Muscle of leg (tissue), 16 donors: ENCODE measurements at places on chromosomes 5 and 9. TPM values are rescaled to one million over a fixed set of nuclear protein-coding genes. Genes with fewer than 3 reads are reported as not detected.

Gene MAT2B
- polyA plus RNA-seq, result 48.8 TPM

Gene C5orf34
- polyA plus RNA-seq, result 4.1 TPM

Gene ARL15
- 22.7 TPM for polyA plus RNA-seq

Gene GRM6
- polyA plus RNA-seq, result 0.64 TPM

DNA sequence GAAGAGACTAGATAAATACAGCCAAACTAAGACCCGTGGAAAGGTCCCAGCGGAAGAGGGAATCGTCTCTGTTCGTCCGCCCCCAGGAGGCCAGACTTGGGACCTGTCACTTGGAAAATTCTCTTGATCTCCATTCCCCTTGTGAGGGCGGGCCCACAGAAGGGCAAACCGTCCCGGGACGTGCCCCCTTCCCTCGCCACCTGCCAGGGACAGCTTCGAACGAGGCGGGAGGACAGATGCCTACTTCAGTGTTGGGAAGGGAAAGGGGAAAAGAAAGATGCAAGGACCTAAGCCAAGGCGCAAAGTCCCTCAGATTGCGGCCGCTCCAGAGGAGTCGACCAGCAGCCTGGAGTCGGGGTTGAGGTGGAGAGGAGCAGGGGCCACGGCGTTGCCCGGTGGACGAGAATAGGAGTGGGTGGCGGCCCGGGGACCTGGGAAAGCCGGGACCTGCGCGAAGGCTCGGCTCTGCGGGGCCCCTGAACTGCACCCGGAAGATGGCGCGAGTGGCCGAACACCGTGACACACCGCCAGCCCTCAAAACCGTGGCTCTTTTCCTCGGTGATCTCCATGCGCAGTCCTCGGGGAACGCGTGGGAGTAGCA, 4.4 kb upstream of the EBF1 start:
- peak; percentile 69 for DNase-seq

DNA sequence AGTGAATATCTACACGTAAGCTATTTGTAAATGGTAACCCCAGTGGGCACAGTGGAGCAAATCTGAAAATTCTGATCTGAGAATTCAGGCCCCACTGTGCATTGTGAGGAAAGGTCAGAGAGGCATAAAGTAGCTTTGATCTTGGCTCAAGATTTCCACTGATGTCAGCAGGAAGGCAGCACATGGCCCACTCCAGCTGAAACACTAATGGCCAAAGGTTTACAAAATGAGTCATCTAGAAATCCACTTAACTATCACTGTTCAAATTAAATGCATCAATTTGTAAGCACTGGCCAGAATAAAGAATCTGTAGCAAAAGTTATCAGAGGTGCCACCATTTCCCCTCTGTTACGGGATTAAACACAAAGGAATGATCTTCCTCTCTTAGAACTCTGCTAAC, 191.6 kb downstream of the C9orf152 start:
- no peak for DNase-seq

GRCh38 chr5:172901788-172902496, 57.3 kb upstream of the RPL26L1 start:
- DNase-seq, result peak; percentile 47

- no peak for DNase-seq
Observed at GRCh38 chr5:169724303-169725087, 87.4 kb downstream of the DOCK2 start.

- DNase-seq, result no peak
Observed at GRCh38 chr9:5518937-5519319, 8.6 kb downstream of the PDCD1LG2 start.

DNA sequence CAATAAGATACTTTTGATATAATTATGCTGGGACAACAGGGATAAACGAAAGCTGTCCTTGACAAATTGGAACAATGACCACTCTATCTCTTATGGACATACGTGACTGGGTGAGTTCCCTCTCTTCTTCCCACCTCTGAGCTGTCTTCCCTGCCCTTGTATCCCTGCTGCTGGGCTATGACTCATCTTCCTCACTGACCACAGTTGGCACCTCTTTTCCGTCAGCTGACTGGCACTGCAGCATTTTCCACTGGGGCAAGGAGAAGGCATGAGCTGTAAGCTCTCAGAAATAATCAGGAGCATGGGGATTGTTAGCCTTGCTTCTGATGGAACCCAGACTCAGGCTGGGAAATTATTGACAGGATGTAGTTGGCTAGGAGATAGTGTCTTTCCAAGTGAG, 48.7 kb downstream of the PCSK1 start:
- peak; percentile 3 for DNase-seq

DNA sequence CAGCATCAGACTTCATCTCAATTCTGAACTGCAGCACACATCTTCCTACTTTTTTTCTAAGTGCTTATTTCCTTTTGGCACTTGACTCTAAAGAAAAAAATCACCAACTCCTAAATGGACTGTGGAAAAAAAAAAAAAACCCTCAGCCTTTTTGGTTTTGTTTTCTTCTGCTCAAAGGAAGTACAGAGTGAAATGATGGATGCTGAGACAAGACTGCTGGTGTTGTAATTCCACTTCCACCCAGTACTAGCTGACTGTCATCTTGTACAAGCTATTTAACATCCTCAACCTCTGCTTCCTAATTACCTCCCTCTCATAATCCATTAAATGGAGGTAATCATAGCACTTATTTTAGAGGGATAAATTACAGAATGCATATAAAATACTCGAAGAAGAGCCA, 171.5 kb upstream of the GNA14 start:
- peak; percentile 45 for DNase-seq
